ENCODE measurements at places on chromosomes 5 and 9. TPM values are rescaled to one million over a fixed set of nuclear protein-coding genes. Genes with fewer than 3 reads are reported as not detected.

PCDHGA5 gene
- 2.3 TPM for total RNA-seq

CBY3 gene
- 1.6 TPM for total RNA-seq

PPP2CA gene
- total RNA-seq, result 103 TPM

CXCL14 gene
- 67.1 TPM for total RNA-seq

GHR gene
- 6.8 TPM for total RNA-seq

EIF4E1B gene
- not detected for total RNA-seq

IL33 gene
- total RNA-seq, result 5.0 TPM

DIRAS2 gene
- not detected for total RNA-seq

ECSCR gene
- total RNA-seq, result 20.8 TPM

MAP1B gene
- total RNA-seq, result 5.7 TPM

FCN2 gene
- total RNA-seq, result 0.85 TPM

TAF1L gene
- total RNA-seq, result 0.07 TPM

All from spleen (tissue), 13 donors.